Stimulated activated CD8-positive, alpha-beta memory T cell treated with anti-CD3 and anti-CD28 coated beads, Interleukin-4, amount 100 ng/mL, for 4 hours (primary cell): ENCODE measurements at places on chromosomes 12 and 14.

DNA sequence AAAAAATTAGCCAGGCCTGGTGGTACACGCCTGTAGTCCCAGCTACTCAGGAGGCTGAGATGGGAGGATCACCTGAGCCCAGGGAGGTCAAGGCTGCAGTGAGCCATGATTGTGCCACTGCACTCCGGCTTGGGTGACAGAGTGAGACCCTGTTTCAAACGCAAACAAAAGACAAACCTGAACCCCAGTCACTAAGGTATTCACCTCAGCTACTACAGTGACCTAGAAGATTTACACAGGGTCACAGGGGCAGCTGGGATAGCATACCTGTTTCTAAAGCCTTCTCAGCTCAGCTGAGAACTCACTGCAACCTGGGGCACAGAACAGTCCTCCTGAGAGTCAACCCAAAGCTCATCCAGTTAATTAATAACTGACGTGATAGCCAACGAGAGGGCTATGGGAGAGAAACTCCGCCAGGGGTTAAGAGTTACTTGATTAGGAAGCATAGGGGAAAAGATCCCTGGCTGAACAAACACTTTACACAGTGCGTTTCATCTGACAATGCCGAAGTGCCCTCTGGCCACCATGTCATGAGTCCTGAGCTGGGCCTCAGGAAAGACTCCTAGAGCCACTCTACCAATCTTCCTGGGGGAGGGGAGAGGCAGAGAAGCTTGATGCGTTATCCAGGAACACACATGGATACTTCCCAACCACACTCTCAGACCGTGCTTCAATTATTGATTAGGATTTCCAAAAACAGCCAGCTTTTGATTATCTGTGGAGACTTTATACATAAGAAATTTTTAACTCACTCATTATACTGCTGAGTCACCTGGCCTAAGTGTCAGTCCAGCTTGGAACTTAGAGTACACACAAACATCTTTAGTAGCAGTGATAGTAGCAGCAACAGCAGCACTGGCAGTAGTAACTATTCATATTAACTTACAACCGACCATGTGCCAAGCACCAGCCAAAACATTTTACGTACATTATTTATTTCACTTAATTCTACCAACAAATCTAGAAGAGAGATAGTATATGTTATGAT, 48.2 kb downstream of the FOXN3 start:
- no peak for DNase-seq

GRCh38 chr14:46250113-46250703, 401.4 kb downstream of the RPL10L start:
- no peak for DNase-seq

DNA sequence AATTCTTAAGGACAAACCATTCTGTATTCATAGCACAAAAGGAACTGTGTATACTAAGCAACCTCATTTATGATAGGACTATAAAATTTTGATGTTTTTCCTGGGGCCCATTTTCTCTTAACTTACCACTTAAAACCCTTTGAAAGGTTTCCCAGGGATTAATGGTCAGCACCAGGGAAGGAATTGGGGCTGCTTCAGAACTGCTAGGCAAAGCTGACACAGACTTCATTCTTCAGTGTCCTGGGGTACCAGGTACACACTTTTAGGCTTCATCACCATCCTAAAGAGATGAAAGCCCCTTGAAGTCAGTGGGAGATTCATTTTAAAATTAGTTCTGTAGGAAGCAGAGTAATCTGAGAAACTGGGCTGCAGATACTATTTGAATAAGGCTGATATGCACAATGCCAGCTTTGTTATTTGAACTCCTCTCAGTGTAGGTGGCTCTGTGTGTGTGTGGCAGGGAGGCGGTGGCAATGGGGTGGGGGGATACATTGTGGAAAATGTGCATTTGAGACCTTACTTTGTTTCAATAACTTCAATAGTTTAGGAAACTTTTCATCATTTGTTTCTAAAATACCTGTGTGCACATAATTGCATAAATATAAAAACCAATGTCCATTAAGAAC, 329.3 kb upstream of the DCN start:
- DNase-seq = no peak

DNA sequence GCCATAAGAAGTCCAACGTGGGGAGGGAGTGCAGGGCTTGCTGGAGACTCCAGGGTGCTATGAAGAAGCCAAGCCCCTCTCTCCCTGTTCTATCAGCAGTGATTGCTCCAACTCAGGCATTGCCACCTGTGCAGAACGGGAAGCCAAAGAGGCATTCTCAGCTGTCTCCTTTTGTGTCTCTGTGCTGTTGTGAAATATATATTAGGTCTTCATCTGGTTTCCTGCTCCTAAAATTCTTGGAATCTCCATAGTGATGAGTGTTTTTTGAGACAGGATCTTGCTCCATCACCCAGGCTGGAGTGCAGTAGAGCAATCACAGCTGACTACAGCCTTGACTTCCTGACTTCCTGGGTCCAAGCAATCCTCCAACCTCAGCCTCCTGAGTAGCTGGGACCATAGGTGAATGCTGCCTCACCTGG, 51.2 kb upstream of the AEBP2 start:
- no peak for DNase-seq

- no peak for DNase-seq
Observed at GRCh38 chr14:64734990-64735389, 30.8 kb downstream of the PLEKHG3 start.

DNA sequence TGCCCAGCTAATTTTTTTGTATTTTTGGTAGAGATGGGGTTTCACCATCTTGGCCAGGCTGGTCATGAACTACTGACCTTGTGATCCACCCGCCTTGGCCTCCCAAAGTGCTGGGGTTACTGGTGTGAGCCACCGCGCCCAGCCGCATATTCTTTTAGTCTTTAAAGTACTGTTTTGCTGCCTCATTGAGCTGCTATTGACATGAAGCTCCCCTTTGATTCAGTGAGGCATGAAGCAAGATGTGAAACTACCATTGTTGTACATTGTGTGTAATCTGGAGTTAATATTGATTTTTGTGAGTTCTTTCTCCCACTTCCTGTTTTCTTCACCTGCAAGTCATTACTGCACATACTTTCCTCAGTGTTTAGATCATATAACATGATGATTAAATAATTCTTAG, 80.8 kb downstream of the MNAT1 start:
- no peak for DNase-seq

- no peak for DNase-seq
Observed at GRCh38 chr14:56194042-56194441, 75.8 kb downstream of the PELI2 start.

DNA sequence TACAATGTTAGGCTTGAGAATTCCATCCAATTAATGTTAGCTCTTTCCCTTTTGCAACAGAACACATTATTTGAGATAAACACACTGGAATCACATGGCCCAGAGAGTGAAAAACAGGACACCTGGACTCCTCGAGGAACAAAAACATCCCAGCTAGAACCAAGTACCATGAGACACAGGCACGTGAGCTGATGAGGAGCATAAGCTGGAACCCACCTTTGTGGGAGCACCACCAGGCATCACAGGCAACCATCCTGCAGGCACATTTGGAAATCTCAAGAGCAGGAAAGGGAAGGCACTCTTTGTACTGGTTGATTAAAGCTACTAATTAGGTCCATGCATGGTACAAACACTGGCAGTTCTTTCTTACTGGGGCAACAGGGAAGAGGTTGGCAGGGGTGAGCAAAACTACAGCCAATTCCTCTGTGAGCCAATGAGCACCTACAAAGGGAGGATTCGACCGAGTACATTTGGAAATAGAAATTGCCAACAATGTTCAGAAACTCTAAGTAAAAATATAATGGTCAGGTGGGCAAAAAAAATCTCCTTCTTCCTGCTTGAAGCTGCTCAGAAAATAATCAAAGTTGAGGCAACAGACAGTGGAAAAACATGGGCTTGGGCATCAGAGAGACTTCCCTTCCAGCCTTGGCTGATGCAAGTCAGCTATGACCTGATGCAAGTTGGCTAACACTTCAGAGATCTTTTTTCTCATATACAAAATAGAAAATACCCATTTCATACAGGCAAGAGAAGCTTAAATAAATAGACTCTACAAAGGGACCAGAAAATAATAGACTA, 216.7 kb downstream of the NUAK1 start:
- DNase-seq = no peak

DNA sequence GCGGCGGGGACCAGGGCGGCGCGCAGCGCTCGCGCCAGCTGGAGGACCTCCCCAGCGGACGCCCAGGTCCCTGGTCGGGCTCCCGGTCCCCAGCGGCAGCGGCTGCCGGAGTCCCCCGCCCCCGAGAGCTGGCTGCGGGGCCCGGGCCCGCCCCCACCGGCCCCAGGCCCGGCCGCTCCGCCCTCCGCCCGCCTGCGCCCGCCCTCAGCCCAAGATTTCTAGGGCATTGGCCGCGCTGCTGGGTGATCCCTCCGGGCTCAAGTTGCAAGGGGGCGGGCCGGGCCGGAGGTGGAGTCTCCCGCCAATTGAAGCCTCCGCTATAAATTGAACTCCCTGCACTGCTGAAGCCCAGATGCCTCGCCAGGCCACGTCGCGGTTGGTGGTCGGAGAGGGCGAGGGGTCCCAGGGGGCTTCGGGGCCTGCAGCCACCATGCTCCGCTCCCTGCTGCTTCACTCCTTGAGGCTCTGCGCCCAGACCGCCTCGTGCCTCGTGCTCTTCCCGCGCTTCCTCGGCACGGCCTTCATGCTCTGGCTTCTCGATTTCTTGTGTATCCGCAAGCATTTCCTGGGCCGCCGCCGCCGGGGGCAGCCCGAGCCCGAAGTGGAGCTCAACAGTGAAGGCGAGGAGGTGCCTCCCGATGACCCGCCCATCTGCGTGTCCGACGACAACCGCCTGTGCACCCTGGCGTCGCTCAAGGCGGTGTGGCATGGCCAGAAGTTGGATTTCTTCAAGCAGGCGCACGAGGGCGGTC, at the start of gene DIO3:
Gene DIO3, plus strand, starts transcription at position 351 of the 752 bp plus-strand sequence.
- DNase-seq = no peak

DNA sequence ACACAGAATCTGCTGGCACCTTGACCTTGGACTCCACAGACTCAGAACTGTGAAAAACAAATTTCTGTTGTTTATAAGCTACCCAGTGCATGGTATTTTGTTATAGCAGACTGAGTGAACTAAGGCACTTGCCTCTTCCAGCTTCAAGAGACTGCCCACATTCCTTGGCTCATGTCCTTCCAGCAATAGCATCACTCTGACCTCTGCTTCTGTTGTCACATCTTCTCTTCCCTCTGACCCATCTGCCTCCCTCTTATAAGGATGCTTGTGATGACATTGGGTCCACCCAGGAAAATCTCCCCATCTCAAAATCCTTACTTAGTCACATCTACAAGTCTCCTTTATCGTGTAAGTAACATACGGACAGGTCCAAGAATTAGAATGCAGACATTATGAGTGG, 200.4 kb downstream of the PIK3C2G start:
- no peak for DNase-seq

- DNase-seq = no peak
Observed at GRCh38 chr14:68262567-68262966, 443.0 kb downstream of the RAD51B start.

- DNase-seq = no peak
Observed at GRCh38 chr12:64673490-64674169, 63.3 kb downstream of the RASSF3 start.

DNA sequence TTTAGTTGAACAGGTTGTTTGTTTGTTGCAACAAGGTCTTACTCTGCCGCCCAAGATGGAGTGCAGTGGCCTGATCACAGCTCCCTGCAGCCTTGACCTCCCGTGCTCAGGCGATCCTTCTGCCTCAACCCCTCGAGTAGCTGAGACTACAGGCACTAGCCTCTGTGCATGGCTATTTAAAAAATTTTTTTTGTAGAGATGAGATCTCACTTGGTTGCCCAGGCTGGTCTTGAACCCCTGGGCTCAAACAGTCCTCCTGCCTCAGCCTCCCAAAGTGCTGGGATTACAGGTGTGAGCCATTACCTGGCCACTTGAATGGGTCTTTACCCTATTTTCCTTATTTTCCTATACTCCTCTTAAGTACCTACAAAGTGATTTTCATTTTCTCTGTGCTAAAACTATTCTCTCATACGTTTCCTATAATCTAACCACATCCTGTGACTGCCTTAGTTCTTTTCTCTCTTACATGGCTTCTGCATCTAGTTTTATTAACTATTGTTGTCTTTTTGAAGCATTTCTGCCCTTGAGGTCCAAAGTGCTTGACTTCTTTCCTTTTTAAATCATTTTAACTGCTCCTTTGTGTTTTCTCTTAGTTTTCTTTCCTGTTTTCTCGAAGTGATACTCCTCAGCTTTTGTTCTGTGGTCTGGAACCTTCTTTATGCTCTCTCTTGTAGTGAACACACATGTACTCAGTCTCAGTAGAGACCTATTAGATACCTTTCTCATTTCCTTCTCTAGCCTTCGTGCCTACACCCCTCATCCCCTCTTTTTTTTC, 14.1 kb downstream of the GPX2 start:
- DNase-seq = no peak

GRCh38 chr12:93734784-93735183, 57.6 kb downstream of the CRADD start:
- DNase-seq = no peak

- DNase-seq = no peak
Observed at GRCh38 chr14:106848330-106849121, 1322.1 kb downstream of the TMEM121 start.

DNA sequence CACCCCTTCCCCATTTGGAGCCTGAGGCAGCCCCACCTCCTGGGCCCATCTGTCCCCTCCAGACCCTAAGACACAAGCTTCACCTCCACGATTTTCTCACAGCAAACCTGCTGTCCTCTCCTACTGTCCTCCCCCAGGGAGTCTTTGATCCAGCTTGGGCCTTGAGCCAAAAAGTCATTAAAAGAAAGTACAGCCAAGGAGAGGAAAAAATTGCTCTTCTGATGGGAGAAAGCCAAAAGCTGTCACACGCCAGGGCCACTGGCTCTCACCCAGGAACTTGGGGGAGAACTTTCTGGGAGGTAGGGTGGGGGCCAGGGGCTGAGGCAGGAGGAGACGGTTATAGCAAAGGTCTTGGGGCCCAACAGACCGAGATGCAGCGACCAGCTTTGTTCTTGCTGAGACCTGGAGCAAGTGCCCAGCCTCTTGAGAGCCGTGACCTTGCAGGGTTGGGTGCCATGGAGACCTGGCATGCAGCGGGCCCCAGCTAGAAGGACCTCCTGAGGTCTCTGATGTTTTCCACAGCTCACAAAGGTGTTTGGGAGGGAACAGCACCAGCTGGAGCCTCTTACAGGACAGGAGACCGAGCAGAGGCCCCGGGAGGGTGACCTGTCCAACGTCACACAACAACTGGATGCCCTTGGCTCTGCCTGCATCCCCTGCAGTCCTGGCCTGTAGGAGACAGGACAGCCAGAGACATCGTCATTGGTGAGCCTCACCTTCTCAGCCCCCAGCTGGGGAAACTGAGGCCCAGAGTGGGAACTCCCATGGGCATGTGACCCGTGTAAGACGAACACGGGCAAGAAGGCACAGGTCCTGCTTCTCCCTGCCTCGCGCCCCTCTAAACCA, 124.5 kb downstream of the CALM1 start:
- DNase-seq = no peak
